ENCODE measurements at places on chromosomes 11 and 22.

- DNase-seq: no peak
These were observed 202.7 kb upstream of the MPPED2 start for GRCh38 chr11:30788849-30789248.

GRCh38 chr11:101715281-101715680 is 131.5 kb upstream of the TRPC6 start:
- no peak for DNase-seq

GRCh38 chr22:27715106-27715505 is 86.5 kb downstream of the MN1 start:
- DNase-seq: no peak

GRCh38 chr11:83035070-83035854 is 36.4 kb downstream of the RAB30 start:
- no peak for DNase-seq

DNA sequence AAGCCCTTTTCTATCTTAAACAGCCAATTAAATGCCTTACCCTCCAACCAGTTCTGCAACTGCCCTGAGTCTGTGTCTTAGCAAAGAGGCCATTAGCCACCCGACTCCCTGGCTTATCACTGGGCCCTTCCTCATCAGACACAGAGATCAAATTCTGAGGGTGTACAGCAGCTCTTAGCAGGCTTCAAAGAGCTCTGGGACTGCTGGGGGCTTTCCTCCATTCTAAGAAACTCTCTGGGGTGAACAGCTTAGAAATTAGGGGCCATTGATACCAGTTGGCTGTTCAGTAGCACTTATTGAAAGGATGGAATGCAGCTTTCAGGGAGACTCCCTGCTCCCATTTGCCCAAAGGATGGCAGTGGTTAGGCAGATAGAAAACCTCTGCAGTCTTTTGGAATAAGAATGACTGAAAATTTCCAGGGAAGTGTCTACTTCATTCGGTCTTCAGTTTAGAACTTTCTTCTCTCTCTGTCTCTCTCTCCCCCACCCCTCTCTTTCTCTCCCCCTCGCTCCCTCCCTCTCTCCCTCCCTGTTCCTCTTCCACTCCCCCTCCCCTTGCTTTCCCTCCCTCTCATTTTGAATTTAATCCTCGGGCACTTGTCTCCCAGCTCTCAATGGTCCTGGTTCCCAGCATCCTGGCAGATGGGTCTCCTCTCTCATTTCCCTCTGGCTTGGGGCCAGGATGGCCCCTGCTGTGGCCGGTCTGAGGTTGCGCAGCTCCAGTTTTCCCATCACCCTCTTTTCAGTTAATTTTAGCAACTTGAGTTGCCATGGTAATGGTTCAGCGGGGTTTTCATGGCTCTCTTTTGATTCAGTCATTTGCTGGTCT is 76.4 kb downstream of the COMMD9 start:
- no peak for DNase-seq

DNA sequence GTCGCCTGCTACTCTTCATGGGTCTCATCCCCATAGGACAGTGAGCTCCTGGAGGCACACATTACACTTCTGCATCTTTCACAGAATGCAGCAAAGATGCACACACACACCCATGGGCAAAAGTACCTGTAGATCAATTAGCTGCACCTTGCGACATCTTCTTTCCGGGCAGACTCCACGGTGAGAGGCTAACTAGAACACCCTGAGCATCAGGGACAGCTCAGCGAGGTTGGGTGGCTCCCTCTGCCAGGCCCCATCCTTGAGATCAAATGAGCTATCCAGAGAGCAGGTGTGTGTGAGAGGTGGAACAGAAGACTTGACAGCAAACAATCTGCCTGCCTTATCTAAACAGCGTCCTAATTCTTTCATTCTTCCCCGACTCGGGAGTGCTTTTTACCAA is 96.1 kb upstream of the BID start:
- DNase-seq: no peak

- no peak for DNase-seq
These were observed 29.8 kb upstream of the PLET1 start for GRCh38 chr11:112290493-112290850.

DNA sequence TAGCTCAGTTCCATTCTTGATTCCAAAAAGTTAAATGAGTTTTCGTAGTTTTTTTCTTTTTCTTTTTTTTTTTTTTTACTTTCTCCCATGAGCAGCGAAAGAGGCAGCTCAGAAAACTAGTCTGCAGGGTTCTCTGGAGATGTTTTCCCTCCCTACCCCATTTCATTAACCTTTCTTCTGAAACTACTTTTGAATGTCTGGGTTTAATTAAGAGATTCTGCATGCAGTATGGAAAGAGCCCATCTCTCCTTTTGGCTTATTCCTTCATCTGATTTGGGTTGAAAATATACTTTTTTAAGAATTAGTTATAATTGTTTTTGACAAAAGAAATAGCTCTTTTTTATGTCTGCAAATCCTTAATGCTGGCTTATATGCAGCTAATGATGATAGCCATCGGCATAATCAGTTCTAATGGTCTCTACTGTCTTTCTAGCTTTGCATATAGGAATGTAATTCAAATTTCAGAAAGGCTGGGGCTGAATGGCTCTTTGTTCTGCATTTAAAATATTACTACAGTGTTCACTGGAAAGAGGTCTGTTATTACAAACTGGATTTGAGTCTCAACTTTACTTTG is 265.3 kb downstream of the FAT3 start:
- no peak for DNase-seq

- DNase-seq: no peak
These were observed 57.0 kb downstream of the FLRT1 start for GRCh38 chr11:64092761-64093136.

- DNase-seq: peak; percentile 15
These were observed 179.4 kb downstream of the CADM1 start for GRCh38 chr11:115324581-115325432.

DNA sequence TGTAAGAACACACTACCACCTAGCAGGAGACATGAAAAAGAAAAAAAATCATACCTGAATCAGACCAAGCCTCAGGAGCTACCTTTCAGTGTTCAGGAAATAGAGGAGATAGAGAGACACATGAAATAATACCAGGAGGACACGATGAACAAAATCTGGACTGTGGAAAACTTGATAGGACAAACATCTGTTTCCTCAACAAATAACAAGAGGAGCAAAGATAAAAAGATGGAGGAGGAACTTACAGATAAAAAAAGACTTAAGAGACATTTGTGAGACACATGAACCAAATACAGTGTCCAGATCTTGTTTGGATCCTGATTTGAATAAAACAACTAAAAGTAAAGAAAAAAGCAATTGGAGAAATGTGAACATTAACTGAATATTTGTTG is 12.4 kb upstream of the KCNE3 start:
- no peak for DNase-seq

DNA sequence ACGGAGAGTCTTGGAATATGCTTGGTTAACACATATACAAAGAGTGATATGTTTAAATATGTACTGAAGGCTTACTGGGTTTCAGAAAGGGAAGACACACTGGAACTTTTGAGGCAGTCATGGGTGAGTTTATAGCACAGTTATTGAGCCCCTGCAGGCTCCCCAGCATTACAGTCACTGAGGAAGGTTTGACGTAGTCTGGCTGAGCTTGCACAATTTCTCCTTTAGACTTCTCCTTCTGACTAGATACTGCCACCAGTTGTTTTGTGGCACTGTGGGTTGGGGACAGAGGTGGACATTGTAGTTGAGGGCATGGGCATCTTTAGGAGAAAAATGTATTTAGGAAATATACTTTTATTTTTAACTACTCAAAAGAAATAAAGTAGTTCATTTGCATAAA is 285.4 kb downstream of the C11orf87 start:
- no peak for DNase-seq

DNA sequence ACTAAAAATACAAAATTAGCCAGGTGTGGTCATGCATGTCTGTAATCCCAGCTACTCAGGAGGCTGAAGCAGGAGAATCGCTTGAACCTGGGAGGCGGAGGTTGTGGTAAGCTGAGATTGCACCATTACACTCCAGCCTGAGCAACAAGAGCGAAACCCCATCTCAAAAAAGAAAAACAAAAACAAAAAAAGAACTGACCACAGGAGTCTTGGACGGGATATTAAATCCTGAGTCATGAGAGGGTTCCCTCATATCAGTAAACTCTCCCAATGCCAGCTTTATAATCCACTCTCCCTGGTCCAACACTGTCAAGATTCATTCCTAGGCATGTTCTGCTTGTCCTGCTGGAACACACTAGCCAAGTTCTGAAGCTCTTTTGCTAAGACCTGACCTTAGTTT is 61.5 kb upstream of the EP300 start:
- no peak for DNase-seq

- DNase-seq: no peak
These were observed 50.1 kb upstream of the MUC15 start for GRCh38 chr11:26622181-26622580.

GRCh38 chr11:69022260-69022659 is 9.2 kb upstream of the MRGPRF start:
- DNase-seq: no peak

DNA sequence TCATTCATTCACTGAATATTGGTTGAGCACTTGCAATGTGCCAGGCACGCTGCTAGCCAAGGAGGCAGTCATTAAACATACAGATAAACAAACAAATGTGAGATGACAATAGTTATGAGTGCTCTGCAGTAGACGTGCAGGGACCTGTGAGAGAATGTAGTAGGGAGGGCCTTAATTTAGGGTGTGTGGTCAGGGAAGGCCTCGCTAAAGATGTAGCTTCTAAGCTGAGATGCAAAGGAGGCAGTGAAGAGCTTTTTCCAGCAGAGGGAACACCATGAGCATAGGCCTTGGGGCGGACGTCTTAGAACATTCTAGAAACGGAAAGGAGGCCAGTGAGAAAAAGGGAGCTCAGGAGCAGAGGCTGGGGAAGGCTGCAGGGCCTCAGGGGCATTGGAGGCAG is 789 bp upstream of the NCF4 start:
- DNase-seq: no peak

DNA sequence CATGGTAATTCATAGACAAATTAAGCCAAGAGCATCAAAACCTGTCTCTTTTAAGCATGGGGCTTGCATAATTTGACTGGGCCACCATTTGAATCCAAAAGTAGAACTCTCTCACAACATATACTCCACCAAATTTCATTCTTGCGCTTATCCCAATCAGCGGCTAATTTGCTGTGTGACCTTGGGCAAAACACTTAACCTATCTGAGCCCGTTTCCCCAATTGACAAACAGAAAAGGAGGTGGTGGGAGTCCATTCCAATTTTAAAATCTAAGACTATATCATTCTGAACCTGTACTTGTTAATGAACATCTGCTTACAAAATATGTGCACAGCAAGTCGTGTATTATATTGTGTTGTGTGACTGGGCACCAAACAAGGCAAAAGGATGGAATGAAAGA is 338.1 kb upstream of the NARS2 start:
- no peak for DNase-seq

- DNase-seq: no peak
These were observed 166.3 kb upstream of the ZC3H12C start for GRCh38 chr11:109926941-109927340.

DNA sequence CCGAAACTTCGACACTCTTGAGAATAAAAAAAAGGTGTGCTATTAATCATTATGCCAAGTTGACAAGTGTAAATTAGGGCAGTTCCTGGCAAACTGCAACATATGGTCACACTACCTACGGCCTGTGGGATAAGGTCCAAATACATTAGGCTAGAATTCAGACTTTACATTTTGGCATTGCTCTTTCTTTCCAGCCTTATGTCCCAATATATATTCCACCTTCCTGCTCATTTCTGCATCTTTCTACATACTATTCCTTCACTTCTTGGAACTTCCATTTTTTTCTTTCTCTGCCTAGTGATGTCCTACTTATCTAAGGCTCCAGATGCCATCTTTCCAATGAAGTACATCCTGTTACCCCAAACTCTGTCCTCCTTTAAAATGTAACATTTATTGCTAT is 577.2 kb downstream of the LRRC4C start:
- DNase-seq: no peak

GRCh38 chr11:117587416-117587815 is 209.6 kb downstream of the DSCAML1 start:
- DNase-seq: no peak

DNA sequence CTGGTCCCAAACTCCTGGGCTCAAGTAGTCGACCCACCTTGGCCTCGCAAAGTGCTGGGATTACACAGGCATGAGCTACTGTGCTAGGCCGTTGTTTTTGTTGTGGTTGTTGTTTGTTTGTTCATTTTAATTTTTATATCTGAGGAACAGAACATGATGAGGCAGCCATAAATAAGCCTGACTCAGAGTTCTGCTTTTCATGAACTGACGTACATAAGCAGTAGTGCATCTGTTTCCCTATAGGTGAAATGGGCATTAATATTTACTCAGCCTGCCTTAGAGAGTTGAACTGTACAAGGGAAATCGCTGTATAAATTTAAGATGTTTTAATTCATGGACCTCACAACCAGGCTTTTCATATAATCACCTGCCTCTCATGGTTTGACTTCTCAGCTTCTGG is 80.5 kb downstream of the PDHX start:
- DNase-seq: no peak

DNA sequence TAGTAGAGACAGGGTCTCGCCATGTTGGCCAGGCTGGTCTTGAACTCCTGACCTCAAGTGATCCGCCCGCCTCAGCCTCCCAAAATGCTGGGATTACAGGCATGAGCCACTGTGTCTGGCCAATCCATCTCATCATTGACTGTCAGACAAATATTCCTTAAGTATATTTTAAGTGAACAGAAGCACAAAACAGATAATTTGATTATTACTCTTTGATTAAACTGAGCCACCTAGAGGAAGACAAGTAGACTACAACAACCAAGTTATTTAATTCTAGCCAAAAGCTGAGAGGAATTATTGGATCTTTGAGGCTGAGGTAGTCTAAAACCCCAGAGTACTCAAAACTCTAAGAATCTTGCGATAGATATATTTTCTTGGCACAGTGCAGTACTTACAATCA is 1.2 kb downstream of the ACRV1 start:
- DNase-seq: no peak

GRCh38 chr11:63907063-63907462 is 9.9 kb downstream of the RCOR2 start:
- DNase-seq: no peak

DNA sequence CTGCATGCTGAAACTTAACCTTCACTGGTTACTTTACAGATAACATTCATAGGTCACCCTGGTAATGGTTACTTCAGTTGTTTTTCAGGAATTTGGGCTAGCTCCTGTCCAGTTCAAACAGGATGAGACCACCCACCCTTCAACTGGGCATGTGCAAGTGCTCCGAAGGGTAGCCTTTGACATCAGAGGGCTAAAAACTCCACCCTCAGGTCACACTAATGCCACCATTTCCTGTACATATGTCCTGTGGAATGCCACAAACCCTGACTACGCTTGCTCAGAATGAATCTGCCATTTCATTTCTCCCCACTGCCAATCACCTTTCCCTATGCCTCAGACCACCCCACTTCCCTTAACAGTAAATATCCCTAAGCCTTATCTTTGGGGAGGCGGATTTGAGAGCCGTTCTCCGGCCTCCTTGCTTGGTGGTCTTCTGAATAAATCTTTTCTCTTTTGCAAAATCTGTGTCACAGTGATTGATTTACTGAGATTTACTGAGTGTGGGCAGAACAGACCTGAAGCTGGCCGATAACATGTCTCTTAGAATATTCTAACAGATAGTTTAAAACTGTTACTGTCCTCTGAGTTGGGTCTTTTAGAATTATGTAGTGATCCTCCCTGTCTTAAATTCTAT is 25.4 kb upstream of the FXYD2 start:
- DNase-seq: no peak

GRCh38 chr11:112227471-112227870 is 1.2 kb downstream of the PTS start:
- no peak for DNase-seq
